EH (cell line): ENCODE measurements at places on chromosomes 2 and 18.

GRCh38 chr2:237877576-237878307 lies 18.3 kb downstream of the RAMP1 start:
- DNase-seq, result no peak

DNA sequence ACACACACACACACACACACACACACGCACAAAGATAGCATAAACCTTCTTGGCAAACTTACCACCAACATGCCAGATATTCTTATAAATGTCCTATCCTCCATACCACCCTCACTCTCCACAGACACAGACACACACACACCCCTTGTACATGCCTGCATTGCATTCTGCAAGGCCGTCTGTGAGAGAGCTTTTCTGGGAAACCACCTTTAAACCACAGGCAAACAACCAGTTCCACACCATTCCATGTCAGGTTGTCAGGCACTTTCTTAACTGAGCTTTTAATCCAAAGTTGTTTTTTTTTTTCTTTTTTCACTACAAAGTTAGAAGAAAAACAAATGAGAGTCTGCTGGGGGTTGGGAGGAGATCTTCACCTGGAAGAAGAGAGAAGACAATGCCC lies 221.1 kb downstream of the C1D start:
- no peak for DNase-seq

DNA sequence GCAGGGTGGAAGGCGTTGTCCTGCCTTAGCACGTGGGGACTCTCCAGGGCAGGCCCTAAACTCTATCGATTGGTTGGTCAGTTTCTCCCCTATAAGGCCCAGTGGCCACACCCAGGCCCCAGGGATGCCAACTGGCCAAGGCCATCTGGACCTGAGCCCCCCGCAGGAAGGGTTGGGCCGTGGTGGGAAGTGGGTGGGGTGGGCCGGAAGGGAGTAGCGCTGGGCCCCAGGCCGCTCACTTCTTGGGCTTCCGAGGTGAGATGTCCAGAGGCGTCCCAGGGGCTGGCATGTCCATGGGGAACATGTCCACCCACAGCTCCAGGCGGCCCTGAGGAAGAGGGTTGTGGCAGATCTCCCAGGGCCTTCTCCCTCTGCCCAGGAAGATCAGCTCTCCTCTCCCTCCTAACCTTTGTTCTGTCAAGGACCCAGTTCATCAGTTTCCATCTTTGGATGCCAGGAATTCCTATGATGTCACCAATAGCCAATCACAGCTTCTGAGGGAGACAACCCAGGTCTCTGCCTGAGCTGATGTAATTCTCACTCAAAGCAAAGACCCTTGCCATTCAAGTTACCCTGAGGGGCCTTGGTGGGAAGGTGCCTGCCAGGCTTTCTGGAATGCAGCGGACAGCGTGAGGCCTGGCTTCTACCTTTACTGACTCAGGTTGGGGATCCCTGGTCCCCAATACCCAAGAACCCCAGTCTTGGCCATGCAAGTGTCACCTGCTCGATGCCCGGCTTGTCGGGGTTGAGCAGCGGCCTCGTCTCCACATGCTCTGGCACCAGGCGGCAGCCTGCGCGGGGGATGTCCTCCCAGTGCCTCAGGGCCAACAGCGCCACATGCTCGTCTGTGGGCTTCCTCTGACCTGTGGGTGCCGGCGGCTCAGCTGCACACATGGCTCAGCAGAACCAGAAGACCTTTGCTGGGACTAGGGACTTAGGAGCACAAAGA lies 14.4 kb downstream of the OTOF start:
- DNase-seq, result no peak

- DNase-seq, result no peak
Measured at GRCh38 chr2:116717832-116718231, 1096.7 kb upstream of the DDX18 start.

DNA sequence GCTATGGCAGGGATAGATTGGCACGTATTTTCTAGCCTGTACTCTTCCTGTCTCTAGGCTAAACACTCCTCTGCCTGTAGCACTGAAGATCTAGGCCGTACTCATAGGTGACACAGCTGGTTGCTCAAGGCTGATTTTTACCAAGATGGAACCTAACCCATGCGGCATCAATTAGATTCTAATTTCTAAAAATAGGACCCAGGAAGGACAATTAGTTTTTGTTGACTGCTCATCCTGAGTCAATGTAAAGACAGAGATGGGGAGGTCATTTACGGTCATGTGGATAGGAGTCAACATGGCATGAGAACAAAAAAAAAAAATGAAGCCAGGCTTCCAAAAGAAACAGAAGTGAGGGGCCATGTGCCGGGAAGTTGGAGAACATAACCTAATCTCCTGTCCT lies 360.7 kb upstream of the ETAA1 start:
- DNase-seq, result peak; percentile 39

- peak; percentile 10 for DNase-seq
Measured at GRCh38 chr2:15142069-15142689, 419.0 kb downstream of the NBAS start.

DNA sequence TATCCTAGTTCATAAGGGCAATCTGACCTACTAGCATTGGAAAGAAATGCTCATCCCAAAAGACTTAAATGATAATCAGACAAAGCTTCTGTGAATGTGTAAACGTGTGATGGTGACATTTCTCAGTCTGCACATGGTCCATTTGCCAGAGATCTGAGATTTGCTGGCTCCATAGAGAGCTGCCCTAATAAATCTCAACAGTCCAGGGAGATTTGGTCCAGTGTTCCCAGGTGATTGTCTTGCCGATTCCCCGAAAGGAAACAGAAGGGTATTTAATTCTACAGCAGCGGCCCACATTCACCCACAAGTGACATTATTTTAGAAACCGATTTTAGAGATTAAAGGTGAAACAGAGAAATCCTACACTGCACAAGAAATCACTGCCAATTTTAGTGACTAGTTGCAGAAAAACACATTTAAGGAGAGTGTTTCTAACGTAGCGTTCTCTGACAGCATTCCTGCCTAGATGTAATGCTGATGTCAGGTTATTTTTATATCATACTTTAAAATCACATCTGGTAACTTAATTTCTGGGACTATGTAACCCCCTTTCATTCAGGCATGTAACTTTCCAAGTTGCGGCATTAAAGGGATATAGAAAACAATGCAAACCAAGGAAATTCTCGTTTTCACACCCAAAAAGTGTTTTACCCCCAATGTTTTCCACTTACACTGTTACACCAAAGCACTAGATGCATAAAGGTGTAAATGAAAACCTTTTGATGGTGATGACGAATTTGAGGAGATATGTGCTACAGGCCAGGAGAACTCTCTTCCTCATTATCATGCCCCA lies 231.9 kb upstream of the FN1 start:
- DNase-seq, result no peak

GRCh38 chr2:207046724-207047123 lies 107.4 kb downstream of the CPO start:
- peak; percentile 36 for DNase-seq

DNA sequence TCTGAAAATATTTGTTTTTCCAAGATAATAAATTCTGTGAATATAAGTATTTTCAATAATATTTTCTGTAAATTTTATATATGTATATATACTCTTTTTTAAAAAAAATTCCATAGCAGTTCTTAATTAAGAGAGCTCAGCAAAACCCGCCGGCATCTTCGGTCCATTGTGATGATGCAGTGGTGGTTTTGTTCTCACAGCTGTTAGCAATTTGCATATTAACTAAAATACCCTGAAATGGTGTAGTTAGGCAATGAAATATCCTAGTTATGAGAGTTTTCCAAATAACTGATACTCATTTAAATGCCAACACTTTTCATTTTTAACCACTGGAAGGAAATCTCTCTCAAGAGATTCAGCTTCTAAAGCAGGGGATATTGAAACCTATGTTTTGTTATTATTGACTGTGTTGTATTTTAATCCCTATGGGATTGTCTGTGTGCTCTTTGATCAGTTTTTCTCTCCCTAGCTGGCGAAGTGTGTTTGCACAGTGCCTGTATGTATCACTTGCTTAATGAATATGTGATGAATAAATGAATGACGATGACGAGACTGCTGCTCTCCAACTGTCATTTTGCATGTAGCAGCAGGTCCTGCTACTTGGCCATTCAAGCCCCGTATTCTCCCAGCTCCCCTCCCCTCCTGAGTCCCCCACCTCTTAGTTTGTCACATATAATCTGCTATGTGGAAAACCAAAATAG lies 42.4 kb downstream of the PSMG2 start:
- peak; percentile 32 for DNase-seq

GRCh38 chr2:28949617-28950305 lies 31.3 kb upstream of the TOGARAM2 start:
- DNase-seq, result no peak

GRCh38 chr2:54176577-54176976 lies 61.2 kb downstream of the ACYP2 start:
- DNase-seq, result peak; percentile 67

DNA sequence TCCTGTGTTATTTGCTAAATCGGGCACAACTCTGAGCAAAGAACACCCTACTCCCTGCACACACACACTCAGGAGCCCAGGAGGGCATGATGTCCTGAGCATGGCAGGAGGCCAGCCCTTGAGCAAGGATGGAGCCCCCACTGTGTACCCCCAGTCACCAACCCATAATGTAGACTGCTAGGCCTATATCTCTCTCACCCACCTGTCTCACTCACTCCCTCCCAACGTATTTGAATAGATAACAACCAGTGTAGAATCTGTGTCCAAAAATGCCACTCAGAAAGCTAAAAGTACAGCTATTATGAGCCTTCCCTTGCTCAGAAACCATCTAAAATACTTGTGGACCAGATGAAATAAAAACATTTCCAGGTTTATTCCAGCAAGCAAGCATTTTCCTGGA lies 29.3 kb downstream of the MERTK start:
- no peak for DNase-seq

DNA sequence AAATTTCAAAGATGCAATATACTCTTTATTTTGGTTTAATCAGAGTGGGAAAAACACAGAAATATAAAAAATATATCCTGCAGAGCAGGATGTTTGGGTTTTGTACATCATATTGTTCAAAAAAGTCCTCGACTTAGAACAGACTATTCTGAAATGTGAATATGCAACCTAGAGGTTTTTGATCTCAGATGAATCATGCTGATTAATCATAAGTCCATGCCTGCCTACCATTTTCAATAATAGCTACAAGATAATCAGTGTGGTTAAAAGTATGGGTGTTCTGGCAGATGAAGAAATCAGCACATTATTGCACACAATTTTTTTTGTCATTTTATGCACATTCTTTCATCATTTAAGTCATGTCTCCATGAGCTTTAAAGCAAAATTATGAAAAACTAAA lies 1261.0 kb upstream of the NXPH2 start:
- DNase-seq, result no peak

- DNase-seq, result no peak
Measured at GRCh38 chr2:60094450-60094929, 459.0 kb downstream of the BCL11A start.

DNA sequence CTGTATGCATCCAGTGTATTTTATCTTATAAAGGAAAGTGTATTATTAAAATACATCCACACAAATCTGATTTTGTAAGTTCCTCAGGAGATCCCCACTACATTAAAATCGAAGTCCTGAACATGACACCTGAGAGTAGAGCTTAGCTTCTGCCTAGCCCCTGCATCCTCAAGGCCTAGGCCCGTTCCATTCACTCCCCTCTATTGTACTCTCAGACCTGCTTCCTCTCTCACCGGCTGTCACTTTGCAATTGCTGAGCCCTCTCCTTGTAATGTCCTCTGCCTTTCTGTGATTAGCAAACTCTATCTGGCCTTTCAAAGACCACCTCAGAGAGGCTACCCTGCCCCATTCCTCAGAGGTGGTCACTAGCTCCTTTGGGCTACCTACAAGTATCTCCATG lies 160.8 kb downstream of the FTCDNL1 start:
- DNase-seq, result no peak

- DNase-seq, result no peak
Measured at GRCh38 chr2:68287580-68288441, 31.9 kb downstream of the CNRIP1 start.

GRCh38 chr2:128607911-128608506 lies 289.3 kb upstream of the HS6ST1 start:
- DNase-seq, result peak; percentile 32

DNA sequence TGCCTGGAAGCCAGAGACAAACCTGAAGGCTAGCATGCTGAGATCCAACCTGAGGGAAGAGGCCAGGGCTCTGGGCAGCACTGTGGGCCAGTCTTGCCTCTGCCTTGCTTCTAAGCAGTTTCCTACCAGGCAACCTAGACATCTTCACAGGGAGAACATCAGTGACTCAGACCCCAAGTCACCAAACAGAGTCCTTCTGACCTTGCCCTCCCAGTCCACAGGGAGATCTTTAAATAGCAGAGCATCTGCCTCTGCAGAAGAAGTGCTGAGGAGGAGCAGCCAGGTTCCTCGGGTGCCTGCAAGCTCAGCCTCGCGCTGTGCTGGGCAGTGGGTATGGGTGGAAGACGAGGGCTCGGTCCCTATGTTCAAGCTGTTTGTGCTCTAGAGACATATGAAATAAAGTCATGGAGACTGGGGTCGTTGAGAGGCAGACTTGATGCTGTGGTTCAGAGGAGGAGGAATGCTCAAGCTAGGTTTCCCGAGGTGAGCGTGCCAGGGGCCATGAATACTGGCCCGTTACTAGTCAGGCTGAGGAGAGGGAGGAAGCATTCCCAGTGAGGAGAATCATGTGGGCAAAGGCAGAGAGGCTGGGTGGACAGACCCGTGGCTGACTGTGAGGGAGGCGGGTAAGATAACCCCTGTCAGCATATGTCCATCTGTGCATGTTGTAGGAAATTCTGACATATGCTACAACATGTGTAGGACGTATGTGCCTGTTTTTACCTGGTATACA lies 66.5 kb downstream of the BOLA3 start:
- DNase-seq, result peak; percentile 44

DNA sequence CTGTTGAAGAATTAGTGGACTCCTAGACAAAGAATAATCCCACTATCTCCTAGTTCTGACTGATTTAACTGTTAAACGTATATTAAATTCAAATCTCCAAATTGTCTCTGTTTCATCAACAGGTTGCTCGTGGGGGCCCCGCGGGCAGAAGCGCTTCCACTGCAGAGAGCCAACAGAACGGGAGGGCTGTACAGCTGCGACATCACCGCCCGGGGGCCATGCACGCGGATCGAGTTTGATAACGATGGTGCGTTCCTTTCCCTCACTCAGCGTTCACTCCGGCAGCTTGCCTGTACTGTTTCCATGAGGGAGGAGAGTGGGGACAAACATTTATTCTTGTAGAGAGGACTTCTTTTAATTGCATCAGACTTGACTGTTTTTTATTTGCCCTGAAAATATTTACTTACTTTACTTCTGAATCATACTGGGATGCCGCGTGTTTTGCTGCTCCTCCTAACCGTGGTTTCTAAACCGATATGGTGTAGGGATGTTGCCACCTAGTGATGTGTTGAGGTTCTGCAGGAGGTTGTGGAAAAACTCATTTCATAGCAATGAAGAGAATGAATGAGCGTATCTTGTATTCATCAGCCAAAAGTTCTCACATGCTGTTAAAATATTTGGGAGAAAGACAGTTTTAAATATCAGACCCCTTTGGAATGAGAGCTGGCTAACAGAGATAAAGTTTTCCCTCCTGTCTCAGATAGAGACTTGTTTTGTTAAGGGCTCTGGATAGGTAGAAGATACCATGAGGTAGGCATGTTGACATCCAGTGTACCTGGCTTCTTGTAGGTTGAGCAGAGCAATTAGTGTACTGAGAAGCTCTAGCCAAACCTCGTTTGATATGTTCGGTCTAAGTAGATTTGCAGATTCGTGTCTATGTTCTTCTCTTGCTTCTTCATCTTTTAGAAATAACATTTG lies 38.3 kb downstream of the ITGA6 start:
- DNase-seq, result peak; percentile 87

GRCh38 chr2:236161082-236161462 lies 7.1 kb downstream of the GBX2 start:
- no peak for DNase-seq

- DNase-seq, result no peak
Measured at GRCh38 chr2:17208511-17208910, 309.7 kb downstream of the RAD51AP2 start.
